Activated CD4-positive, CD25-positive, alpha-beta regulatory T cell (primary cell): ENCODE measurements at places on chromosomes 3 and 15.

DNA sequence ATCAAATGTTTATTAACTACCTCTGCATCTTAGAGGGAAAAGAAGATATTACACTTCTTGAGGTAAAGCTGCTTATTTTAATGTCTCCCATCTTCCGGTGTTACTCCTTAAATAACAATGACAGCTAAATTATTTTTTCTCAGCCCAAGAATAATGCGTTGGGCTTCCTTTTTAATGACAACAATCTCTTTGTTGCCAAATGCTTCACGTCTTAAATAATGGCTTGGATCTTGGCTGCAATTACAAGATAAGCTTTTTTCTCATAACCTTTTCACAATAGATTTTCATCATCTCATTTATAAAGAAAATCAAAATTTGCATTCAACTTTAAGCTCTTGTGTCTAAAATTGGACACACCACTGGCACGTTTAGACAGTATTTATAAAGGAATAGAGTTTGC lies 89.2 kb upstream of the COL8A1 start:
- no peak for DNase-seq

GRCh38 chr3:183161552-183162336 lies 790 bp downstream of the LAMP3 start:
- DNase-seq = no peak

DNA sequence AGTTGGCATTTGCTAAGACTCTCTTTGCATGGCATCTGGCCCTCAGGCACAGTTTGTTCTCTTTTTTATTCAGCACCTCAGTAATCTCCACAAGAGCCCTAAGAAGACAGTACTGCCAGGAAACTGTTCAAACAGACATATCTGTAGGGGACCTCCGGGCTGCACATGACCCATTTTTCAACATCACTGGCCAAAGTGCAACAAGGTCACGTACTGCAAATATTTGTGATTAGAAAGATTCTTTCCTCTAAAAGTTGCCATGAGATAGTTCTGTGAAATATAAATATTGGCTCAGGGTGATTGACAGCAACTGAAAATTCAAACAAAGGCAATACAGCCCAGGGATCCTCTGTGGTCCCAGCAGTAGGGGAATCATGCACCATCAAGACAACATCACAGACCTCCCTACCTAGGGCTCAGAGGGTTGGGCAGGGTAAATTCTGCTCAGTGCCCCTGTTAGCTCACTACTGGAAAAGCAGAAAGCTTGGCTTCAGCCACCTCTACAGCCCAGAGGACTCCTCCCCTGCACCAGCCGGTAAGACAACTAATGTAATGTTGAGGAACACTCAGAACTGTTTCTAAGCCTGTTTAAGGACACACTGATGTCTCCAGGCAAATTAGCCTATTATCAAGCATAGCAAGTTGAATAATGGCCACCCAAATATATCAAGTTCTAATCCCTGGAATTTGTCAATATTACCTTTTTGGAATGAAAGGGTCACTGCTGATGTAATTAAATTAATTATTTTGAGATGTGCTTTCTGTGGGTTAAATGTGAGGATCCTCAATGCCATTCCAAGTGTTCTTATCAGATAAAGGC lies 117.4 kb upstream of the LPP start:
- no peak for DNase-seq

GRCh38 chr3:177353140-177353539 lies 155.9 kb upstream of the TBL1XR1 start:
- no peak for DNase-seq

DNA sequence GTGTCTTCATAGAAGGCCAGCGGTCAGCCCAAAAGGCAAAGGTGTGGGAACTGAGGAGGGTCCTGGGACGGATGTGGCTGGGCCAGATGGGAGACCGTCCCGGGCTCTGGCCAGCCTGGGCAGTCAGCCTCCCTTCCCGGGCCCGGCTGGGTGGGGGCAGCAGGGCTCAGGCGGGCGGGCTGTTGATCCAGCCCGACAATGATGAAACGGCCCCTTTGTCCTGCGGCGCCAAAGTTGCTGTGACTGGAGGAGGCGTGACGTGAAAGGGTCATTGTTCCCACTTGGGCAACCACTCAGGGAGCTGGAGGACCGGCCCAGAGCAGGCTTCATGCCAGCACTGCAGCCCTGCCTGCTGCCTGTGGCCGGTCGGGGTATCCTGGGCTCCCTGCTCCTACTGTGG lies 16.5 kb downstream of the DUSP7 start:
- DNase-seq = no peak

DNA sequence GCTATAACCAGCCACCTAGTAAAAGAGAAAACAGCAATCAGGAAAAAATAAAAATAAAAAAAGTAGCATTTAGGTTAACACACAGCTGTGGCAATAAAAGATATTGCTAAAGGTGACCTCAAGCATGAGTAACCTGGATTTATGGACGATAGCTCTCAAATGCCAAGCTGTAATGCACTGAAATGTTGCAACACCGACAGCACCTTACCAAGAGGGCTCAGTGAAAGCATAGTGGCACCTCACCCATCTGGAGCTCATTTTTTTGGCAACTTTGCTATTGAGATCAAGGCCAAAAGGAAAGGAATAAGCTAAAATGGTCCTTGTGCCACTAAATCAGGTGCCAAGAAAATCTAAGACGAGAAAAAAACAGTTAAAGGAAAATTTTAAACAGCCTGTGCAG lies 2.5 kb downstream of the HACD2 start:
- DNase-seq = no peak

DNA sequence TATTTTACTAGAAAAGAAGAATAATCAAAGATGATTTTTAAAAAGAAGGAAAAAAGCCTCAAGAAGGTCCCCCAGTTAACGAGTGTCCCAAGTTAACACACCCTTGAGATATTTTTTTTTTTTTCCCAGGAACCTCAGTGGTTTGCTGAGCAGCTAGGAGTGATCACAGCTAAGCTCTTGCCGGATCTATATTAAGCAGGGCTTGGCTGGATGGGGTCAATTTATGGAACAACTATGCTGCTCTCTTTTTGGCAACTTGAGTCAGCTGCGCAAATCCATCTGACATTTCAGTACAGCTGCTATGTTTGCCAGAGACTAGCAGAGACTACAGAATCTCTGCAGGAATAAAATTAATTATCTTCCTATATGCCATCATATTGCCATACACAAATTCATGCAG lies at the start of gene LMOD3:
LMOD3 (minus strand) TSS at position 193 of the 400 bp plus-strand sequence. CDS start 209 bp downstream, outside the sequence.
- DNase-seq = no peak

DNA sequence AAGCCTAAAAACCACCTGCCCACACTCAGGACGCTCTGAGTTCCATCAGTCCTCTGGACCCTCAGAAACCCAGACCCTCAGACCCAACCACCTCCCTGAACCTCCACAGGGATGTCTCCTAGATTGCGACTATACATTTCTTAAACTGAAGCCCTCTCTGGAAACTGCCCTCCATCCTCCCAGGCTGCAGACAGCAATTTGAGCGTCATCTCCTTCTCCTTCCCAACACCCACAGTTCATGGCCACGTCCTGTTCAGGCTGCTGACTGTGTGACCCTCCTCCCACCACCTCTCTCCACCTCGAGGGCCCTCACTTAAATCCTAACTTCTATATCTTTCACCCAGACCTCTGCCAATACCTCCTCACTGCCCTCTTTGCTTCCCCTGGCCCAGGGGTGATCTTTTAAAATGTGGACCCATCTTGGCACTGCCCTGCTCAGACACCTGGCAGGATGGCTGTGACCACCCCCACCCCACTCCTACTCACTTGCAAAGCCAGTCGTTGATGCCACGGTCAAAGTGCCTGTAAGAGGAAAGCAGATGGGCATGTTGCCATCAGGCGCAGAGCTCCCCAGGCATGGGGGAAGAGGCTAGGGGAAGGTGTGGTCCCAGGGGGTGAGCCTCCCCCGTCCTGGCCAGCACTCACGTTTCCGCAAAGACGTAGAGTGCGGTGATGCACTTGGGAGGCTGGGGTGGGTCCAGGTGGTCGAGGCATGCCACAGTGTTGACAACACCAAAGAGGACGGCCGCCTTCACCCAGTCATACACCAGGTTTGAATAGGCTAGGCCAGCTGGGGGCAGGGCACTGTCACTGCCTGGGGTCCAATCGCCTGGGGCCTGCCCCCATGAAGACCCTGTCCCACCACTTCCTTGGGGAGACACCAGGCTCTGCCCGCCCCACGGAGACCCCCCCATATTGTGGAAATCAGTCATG lies 6.0 kb downstream of the HHATL start:
- DNase-seq = no peak

DNA sequence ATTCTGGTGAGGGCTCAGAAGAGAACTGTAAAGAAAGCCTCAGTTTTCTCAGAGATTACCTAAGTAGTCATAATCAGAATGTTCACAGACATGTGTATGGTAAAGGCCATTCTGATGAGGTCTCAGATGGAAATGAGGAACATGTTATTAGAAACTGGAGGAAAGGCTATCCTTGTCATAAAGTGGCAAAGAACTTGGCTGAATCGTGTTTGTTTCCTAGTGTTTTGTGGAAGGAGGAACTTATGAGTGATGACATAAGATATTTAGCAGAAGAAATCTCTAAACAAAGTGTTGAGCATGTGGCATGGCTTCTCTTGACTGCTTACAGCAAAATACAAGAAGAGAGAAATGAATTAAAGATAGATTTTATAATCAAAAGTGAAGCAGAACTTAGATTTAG lies 12.8 kb upstream of the KLHL40 start:
- DNase-seq = no peak
